ENCODE measurements at places on chromosomes 12 and 14.

DNA sequence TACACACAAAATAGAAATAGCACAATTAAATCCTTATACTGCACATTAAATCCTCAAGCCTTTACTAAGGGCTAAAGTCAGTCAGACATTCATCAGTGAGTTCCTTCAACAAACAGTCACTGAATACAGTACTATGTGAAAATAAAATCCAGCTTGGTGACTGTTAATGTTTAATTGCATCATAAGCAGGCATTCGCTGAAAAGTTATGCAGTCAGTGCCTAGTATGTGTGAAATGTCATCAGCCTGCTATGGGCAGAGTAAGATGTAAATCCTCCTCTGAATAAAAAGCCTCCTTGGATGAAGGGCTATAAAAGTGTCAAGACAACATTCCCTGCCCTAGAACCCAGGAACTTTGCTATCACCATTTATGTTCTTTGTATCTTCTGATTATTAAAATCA, 116.4 kb downstream of the PRICKLE1 start:
- no peak for DNase-seq

DNA sequence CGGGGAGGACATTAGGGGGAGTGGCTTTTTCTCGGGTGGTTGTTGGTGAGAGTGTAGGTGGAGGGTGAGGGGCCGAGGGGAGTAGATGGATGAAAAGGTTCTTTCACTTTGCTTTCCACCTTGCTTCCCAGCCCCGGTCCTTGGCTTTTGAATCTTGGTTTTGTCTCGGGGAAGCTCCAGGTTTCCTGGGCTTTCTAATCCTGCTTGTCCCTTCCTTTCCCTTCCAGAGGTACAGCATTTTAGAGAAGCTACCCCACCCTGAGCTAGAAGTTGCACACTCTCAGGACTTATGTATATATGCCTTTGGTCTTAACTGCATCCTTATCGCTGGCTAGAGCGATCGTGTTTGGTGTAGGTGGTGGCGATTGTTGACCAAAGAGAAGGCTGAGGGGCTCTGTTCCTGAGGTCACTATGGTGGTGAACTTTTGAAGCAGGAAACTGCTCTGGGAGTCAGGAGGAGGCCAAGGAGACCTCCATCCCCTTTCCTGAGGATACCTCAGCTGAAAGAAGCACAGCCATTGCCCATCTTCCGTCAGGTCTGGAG, 862 bp downstream of the PIP4K2C start:
- DNase-seq: no peak

- DNase-seq: no peak
Measured at GRCh38 chr12:50058743-50059312, 1.4 kb downstream of the ASIC1 start.

- no peak for DNase-seq
Measured at GRCh38 chr12:96570579-96570978, 81.2 kb downstream of the CFAP54 start.

- no peak for DNase-seq
Measured at GRCh38 chr14:31283578-31284252, 76.1 kb upstream of the HECTD1 start.

GRCh38 chr12:48489012-48489411, 6.7 kb downstream of the C12orf54 start:
- no peak for DNase-seq

DNA sequence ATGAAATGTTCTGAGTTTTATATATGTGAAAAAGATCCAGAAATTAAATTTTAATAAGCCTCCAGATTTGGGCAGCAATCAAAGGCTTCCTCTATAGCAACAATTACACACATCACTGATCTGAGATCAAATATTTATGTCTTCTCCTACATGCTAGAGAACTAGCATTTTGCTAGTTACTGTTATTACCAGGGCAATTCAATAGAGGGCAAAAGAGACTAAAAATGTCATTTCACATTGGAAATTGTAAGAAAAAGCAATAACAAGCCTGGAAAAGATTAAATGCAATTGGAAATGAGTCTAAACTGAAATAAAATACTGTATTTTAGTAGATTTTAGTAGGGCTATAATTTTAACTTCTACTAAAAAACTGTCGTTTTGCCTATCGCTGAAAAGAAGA, 32.6 kb upstream of the ANO6 start:
- DNase-seq: no peak

- DNase-seq: no peak
Measured at GRCh38 chr12:113818833-113819232, 147.3 kb downstream of the RBM19 start.

DNA sequence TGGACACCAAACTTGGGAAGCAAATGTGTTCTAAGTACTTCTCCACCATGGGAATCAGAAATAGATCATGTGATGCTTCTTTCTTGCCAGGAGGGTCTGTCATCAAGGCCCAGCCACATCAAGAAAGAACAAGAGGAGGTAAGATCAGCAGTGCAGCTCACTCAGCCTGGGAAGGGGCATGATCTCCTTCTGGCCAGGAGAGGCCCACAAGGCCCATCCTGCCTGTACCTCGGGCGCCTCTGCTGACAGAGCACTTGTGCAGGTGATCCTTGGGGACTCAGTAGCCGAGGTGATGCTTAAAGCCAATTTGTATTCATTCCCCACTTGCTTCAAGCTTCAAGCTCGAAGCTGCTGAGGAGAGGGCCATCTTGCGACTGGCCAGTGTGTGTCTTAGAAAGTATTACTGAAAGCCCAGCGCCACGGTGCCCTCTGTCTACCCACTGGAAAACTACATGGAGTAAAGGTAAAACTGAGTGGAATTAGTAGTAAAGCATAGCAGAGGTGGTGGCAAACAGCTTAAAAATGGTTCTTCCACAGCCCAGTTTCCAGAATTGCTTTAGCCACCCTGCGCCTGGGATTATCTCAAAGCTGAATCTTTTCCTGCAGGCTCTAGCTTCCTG, 26.2 kb downstream of the RTRAF start:
- peak; percentile 55 for DNase-seq

DNA sequence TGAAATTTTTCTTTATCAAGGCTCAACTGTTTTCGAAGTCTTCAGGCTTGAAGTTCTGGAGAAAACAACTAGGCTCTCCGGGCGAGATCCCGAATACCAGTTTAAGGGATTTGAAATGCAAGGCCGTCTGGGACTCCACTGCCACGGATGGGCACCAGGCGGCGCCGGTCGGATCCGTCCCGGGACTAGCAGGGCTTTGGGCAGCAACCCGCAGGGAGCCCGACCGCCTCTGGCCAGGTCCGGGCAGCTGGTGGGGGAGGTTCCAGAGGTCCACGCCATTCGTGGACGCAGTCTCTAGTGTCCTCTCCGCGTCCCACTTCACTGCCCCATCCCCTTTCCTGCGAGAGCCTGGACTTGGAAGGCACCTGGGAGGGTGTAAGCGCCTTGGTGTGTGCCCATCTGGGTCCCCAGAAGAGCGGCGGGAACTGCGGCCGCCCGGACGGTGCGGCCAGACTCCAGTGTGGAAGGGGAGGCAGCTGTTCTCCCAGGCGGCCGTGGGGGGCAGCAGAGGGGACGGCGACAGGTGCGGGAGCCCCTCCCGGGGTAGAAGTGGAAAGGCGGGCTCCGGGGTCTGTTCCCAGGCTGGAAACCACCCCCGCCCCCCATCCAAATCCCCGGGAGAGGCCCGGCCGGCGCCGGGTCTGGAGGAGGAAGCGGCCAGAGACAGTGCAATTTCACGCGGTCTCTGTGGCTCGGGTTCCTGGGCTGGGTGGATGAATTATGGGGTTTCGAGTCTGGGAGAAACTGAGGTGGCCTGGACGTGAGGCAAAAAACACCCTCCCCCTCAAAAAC, 838 bp upstream of the ERBB3 start:
- DNase-seq: peak; percentile 68

- DNase-seq: no peak
Measured at GRCh38 chr14:65191716-65192115, 89.4 kb upstream of the MAX start.

DNA sequence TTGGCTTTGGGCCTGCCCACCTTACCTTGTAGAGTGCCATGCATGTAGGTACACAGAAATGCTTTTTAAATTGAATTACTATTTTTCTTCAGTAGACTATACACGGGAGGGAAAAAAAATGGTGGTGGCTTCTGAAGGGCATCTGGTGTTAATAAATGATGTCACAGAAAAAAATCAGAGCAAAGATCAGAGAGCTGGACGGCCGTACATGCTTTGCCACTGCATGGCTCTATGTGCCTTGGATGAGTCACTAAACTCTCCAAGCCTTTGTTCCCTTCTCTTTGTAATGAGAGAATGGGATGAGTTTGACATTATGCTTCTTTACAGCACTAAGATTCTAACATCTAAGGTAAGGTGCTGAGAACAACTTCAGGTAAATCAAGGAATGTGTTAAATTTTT, 376.4 kb upstream of the DDHD1 start:
- DNase-seq: no peak

DNA sequence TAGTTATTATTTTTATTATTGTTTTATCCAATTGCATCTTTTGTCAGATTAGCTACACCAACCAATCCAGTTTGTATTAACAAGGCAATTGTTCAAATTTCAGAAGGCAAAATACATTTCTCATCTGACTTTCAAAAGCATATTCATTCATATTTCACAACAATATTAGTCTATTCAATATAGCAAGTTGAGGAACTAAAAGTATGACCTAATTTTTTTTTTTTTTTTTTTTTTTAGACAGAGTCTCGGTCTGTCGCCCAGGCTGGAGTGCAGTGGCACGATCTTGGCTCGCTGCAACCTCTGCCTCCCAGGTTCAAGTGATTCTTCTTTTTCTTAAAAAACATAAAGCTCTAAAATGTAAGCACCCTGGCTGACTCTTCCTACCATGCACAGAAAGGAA, 17.3 kb downstream of the COX14 start:
- DNase-seq: no peak

DNA sequence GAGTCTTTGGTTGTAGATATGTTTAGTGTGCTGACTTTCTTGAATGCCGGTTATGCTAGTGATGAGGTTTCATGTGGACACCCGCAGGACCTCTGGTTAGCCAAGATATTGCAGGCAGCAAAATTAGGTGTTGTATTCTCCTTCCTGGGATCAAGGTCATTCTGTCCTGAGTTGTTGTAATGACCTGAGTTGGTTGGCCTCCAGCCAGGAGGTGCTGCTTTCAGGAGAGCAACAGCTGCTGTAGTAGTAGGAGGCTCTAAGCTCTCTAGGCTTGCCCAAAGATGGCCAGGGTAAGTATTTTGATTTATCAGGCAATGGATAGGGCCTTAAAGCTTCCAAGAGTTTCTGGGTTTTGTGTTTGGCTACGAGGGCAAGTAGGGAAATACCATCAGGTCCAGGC, 56.0 kb upstream of the BDKRB2 start:
- DNase-seq: no peak

- DNase-seq: no peak
Measured at GRCh38 chr12:103799857-103800771, 40.9 kb downstream of the NT5DC3 start.

DNA sequence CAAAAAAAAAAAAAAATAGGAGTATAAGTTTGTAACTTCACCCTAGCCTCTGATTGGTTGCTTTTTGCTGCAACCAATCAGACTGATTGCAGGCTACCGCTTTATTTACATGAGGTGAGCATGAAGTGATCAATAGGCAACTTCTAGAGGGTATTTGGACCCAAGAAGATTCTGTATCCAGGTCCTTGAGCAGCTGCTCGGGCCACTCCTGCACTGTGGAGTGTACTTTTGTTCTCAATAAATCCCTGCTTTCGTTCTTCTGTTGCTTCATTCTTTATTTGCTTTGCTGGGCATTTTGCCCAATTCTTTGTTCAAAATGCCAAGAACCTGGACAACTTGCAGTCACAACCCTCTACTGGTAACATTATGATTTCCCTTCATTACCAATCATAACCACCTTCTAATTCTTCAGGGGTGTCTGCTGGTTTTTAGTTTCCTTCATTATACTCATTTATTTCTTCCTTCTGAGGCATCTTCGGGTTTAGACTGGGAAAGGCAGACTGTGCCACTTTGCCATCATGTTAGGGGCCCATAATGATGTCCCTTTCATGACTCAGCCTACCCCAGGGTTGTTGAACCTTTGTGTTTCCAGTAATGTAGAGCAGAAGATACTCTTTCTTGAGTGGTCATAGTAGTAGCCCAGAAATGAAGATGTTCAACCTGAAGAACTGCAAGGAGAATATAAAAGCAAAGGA, 43.4 kb upstream of the LIMA1 start:
- DNase-seq: no peak

- no peak for DNase-seq
Measured at GRCh38 chr12:63232896-63233295, 81.9 kb upstream of the AVPR1A start.

DNA sequence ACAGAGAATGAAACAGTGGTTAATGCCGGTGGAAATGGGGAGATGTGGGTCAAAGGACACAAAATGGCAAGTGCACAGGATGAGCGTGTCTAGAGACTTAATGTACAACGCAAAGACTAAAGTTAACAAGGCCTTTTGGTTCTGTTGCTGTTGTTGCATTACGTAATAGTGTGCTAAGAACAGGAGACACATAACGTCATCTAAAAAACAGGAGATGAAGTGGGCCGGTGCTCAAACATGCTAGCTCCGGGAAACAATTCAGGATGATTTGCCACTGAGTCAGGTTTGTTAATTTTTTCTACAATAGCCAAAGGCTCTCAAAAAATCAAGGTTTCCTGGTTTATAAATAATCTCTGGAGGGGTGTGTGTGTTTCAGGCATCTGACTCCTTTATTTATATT, 55.5 kb downstream of the ETV6 start:
- no peak for DNase-seq

- DNase-seq: peak; percentile 57
Measured at GRCh38 chr12:47949441-47950341, 13.7 kb upstream of the TMEM106C start.

DNA sequence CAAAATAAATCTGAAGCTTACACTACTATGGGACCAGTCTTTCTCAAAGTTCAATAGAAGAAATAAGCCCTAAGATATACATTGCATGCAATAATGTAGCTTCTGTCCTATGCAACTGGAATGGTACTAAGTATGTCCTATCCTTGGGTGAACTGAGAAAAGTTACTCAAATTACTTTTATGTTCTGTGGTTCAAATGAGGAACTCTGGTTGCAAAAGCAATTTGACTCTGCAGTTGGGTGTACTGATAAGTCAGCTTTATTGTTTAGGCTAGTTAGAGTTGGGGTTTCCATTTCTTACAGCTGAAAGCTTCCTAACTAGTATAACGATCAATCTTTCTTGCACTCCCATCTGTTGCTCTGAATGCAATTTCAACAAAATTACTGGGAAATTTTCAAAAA, 29.2 kb downstream of the GPR135 start:
- no peak for DNase-seq

GRCh38 chr14:100100032-100100703, 34.9 kb downstream of the EVL start:
- DNase-seq: no peak

GRCh38 chr14:83864106-83864505, 1665.8 kb upstream of the FLRT2 start:
- no peak for DNase-seq

- DNase-seq: no peak
Measured at GRCh38 chr14:31582286-31582691, 21.1 kb downstream of the NUBPL start.

DNA sequence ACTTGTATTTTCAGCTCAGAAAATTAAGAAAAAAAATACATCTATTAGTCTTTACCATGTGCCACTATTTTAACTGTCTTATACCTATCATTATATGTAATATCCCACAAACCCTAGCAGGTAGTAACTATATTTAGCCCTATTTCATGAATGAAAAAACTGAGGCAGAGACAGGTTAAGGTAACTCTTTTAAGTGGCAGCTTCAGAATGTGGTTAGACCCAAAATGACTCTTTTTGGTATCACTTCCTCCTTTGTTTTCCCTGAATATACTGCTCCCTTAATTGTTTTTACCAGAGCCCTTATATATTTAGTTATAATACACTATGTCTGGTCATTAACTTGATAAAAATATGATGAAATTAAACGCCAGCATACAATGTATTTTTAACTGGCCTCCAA, 235.6 kb upstream of the RPL10L start:
- DNase-seq: no peak
